ENCODE measurements at places on chromosomes 6 and 20.

GRCh38 chr20:41005361-41005729 is 23.3 kb upstream of the TOP1 start:
- DNase-seq = no peak

GRCh38 chr20:33874129-33874528 is 63.0 kb downstream of the CHMP4B start:
- DNase-seq = no peak

DNA sequence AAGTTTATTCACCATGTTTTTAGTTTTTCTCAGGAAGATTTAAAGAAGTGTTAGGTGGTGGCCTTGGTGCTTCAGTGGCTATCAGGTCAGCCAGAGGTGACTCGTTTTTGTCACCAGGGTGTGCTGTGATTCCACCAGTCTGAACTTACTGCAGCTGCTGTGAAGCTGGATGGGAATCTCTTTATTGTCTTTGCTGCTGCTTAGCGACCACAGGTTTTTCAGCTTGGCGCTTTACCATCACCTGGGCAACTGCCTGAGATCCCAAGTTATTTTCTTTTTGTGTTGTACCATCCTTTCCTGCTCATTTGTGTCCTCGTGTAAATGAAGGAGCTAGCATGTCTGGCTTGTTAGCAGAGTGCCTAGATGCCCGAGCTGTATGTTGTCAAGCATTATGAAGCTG is 146.9 kb downstream of the MACROD2 start:
- DNase-seq = no peak

DNA sequence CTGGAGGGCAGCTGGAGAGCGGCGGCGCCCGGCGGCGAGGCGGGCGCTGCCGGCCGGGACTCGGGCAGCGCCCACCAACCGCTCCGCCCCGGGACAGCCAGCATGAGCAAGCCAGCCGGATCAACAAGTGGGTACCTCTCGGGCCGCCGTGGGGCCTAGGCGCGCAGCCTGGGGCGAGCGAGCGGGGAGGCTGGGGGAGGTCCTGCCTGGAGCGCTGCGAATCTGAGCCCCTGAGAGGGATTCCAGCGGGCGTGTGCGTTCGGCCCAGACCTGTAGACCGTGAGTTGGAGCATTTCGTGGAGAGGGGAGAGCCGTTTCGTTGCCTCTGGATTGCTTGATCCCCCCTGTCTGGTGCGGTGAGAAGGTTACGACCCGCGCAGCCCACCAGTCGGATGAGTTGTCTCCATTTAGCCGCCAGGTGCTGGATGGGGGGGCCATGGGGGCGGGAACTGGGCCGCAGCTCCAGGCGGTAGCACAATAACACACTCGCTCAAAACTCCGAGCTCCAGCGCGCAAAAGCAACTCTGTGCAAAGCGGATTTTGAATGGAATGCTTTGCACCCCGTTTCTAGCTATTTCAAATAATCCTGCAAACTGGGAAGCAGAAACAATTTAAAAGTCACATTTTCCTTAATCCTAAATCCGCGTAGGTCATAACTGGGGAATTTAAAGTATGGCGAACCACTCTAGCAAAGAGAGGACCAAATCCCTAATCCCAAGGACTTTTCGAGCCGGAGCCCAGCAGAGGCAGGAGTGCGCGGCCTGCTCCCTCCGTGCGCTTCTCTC is 1.0 kb downstream of the NR2E1 start:
- no peak for DNase-seq

DNA sequence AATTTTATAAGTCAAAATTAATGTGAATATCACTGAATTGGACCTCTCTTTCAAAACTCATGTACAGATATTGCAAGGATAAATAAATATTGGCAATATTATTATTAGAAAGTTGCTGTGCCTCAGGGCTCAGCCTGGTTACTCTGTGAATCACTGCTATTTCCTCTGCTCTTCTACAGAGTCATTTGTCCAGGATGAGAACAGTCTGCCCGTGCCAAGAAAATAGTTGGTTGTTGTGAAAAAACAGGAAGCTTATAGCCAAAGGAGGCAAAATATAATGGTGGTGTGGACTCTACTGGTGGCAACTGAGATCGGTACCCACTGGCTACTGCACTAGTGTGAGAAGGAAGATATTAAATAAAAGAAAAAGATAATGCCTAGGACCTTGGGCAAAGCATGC is 93.6 kb downstream of the RIMS1 start:
- DNase-seq = no peak

DNA sequence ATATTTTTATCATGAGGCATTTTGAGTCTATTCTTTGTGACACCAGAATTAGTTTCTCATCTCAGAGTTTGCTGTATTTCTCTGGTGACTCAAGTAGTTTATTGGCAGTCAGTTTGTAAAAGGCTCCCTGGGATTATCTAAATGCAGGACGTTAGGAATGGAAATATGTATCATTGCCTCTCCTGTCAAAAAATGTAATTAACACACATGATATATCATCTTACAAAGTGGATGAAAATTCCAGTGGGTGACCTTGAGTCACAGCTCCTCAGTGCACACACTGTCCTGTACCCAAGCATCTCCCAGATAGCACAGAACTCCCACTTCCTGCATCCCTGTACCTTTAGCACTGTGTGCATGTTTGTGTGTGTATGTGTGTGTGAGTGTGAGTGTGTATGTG is 258.6 kb downstream of the LAMA2 start:
- no peak for DNase-seq

- no peak for DNase-seq
Observed at GRCh38 chr6:158413028-158413427, 100.8 kb downstream of the TULP4 start.

- DNase-seq = no peak
Observed at GRCh38 chr20:17594443-17594842, 24.6 kb downstream of the DSTN start.

GRCh38 chr6:96816301-96816817 is 20.9 kb downstream of the GPR63 start:
- DNase-seq = no peak

DNA sequence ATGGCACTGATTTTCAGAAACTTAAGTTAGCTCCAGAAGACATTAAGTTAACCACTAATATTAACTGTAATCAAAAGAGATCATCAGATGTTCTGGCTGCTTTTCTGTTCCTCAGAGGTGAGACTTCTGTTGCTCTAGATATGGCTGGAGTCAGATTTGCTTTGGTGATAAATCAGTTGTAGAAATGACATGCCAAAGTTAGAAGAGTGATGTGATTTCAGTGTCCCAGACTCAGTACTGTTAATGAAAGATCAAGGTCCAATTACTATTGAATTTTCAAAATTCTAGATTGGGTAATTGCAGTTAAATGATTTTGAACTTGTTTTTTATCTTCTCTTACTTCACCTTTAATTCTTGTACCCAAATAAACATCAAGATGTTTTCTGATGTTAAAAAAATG is 402.4 kb upstream of the SYNCRIP start:
- DNase-seq = no peak

DNA sequence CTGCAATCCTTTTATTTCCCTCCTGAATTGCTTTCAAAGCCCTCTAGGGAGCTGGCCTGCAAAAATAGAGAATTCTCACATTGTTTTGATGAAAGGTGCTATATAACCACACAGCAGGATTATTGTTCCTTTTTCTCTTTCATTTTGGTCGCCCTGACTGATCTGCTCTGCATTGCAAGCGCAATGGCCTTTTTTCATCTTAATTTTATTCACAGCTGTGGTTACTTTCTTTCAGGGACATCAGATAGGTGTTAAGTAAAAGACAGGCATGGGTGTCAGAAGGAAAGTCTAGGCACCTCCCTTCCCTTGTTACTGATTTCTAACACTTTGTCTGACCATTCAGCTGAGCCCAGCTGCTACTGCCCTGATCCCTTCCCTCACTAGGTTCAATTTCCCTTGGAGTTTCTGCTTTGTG is 850.5 kb upstream of the MAP3K7 start:
- no peak for DNase-seq

DNA sequence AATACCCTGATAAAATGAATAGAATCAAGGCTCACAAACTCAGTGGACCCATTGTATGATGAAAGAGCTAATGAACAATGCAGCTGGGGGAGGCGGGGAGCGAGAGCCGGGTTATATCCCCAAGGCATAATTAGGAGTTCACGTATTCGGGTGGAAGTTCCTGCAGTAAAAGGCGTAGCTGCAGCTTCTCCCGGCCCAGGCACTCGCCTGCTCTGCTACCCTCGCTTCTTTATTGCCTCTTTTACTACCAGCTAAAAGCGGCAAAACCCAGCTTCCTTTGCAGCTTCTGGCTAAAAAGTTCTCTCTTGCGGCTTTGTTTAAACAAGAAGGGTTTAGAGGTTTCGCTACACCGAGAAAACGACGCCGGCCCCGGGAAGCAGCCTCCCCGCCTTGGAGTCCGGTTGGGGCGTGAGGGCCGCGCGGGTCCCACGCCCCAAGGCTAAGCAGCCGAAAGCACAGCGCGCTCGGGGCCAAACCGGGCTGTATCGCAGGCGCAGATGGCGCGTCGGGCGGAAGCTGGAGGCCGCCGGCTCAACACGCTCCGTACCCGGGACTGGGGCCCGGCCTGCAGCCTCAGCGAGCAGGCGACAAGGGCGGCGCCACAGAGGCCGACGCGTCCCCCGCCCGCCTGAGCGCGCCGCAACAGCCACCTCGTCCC is 1.6 kb downstream of the ZBTB2 start:
- DNase-seq = no peak

DNA sequence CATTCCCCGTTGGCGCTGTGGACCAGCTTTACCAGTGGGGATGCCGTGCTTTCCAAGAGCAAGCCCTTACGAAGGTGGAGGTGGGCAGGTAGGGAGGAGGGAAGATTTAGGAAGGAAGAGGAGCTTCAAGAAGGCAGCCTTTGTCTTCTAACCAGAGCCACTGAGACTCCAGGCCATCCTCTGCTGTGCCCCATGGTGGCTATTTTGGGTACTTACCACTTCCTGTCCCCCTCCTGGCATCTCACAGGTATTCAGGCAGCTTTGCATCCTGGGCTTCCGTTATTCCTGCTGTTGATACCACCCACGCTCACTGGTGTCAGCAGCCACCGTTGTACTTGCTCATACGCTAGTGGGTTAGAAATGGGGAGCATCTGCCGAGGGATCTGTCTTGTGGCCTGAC is 22.9 kb downstream of the ERMARD start:
- no peak for DNase-seq

- DNase-seq = no peak
Observed at GRCh38 chr6:135488023-135488422, 9.5 kb downstream of the AHI1 start.

DNA sequence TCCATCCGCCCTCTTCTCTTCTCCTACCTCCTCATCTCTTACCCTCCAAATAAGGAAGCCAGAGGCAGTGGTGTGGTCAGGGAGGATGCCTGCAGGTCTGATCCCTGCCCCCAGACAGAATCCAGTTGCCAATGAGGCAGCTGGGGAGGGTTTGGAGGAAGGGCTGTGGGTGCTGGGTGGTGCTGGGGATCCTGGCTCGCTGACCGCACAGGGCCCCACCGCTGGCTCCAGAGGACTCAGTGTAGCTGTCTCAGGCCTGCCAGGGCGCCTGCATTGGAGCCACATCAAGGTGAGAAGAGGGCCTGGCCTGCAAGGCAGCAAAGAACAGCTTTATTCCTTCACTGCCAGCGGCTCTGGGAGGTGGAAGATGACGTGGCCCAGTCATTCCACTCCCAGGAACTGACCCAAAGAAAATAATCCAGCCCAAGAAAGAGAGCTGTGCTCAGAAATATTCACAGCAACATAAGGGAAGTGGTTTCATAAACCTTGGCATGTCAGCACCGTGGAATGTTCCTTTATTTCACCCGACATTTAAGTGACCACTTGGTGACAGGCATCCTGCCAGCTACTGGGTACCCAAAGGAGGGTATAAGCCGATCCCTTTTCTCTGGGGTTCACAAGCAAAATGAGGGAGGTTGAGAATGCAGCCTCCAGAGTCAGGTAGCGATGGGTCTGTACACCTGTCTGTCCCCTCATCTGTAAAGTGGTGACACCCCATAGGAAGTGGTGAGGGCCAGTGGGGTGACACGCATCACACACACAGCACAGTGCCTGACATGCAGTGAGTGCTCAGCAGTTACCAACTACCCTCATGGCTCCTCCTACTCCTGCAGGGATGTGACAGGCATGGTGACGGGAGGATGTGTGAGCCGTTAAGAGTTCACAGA is 125.1 kb downstream of the SNX5 start:
- DNase-seq = no peak

GRCh38 chr6:151254451-151255081 is 14.8 kb downstream of the AKAP12 start:
- DNase-seq = no peak

- DNase-seq = no peak
Observed at GRCh38 chr20:45053430-45054351, 47.2 kb downstream of the KCNS1 start.

DNA sequence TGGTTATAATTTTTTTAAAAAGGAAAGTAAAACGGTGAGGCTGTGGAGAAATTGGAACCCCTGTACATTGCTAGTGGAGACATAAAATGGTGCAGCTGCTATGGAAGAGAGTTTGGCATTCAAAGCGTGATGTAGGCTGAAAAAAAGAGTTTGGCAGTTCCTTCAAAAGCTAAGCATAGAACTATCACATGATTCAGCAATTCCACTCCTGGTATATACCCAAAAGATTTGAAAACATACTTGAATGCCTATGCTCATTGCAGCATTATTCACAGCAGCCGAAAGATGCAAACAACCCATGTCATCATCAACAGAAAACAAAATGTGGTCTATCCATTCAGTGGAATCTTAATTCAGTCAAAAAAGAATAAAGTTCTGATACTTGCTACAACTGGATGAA is 4.5 kb upstream of the SGK2 start:
- no peak for DNase-seq

DNA sequence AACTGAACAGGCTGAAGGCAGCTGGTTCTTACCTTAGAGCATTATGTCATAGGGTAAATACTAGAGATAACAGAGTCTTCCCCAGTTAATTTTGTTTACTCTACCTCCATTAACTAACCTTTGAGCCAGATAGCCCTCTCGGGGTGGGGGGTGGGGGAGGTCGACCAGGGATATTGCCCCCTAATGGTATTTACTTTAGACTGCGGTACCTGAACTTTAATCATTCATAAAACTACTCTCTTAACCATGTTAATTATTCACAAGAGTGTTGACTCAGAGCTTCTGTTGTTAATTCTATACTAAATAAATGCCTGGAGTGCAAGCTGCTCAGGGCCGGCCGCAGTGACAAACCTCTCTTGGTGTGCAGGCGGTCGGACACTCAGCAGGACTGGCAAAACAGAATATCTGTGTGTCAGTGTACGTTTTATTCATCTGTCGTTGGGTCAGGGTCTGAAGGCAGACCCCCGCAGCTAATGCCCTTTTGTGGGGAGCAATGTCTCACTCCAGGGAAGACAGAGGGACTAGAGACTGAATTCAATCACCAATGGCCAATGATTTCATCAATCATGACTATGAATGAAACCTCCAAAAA is 152.4 kb upstream of the COL21A1 start:
- no peak for DNase-seq

DNA sequence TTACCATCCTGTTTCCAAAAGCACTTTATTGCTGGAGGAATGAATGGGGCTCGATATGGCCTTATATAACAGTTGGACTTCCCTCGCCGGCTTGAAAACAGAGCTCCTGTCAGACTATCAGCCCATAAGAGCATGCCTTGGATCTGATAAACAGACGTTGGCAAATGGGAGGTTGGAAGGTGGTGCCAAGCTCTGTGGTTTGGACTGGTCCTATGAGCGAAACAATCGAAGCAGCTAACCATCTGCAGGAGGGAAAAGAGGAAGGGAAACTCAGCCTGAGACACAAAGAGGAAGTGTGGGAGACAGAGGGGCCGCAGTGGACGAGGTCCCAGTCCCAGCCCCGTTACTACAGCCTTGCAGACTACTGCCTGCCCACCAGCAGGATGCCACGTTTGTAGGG is 92.9 kb downstream of the TFAP2C start:
- DNase-seq = no peak

- no peak for DNase-seq
Observed at GRCh38 chr6:166621114-166621540, 5.9 kb downstream of the RPS6KA2 start.
